ENCODE measurements at places on chromosomes 3 and 15. TPM values are rescaled to one million over a fixed set of nuclear protein-coding genes. Genes with fewer than 3 reads are reported as not detected.

The SCN5A gene
- 10.1 TPM for total RNA-seq

The ATP13A5 gene
- not detected for total RNA-seq

The POTEB2 gene
- total RNA-seq: not detected

The GALNT15 gene
- total RNA-seq: 29.1 TPM

The HIGD2B gene
- not detected for total RNA-seq

The CDC25A gene
- total RNA-seq: 8.6 TPM

The FETUB gene
- not detected for total RNA-seq

The CLRN1 gene
- total RNA-seq: not detected

The HAUS2 gene
- 18.1 TPM for total RNA-seq

- DNase-seq: peak; percentile 45
Observed at GRCh38 chr15:51044037-51044727, 50.5 kb downstream of the TNFAIP8L3 start.

- no peak for DNase-seq
Observed at GRCh38 chr3:29926378-29926777, 645.5 kb downstream of the RBMS3 start.

DNA sequence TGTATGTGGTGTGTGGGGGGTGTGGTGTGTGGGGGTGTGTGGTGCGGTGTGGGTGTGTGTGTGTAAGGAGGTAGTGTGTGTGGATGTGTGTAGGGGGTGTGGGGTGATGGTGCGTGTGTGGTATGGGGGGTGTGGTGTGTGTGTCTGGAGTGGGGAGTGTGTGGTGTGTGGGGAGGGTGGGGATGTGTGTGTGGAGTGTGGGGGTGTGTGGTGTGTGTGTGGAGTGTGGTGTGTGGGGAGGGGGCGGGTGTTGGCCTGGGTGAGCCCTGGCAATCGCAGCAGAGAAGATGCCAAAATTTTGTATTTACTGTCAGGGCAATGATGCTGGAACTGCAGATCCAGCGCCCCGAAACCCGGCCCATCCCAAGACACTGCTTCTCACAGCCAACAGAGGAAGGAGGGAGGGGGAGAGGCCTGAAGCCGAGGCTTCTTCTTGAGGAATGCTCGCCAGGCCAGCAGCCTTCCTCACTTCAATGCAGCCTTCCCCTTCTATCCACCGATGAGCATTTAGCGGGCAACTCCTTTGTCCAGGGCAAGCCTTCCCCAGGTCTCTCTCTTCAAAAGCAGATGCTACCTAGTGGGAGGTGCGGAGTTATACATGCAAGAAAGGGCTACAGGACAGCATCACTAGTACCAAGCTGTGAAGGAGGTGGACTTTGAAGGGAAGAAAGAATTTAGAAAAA, 11.9 kb upstream of the SRP14 start:
- DNase-seq: no peak

GRCh38 chr3:27046351-27046750, 322.8 kb downstream of the NEK10 start:
- DNase-seq: no peak

- DNase-seq: no peak
Observed at GRCh38 chr15:71806452-71806931, 3.9 kb upstream of the NR2E3 start.

GRCh38 chr3:40800343-40800742, 275.6 kb downstream of the ZNF621 start:
- DNase-seq: peak; percentile 57

GRCh38 chr3:11434017-11434526, 161.9 kb downstream of the ATG7 start:
- DNase-seq: peak; percentile 78

GRCh38 chr3:45055411-45056143, 29.5 kb downstream of the CLEC3B start:
- no peak for DNase-seq

DNA sequence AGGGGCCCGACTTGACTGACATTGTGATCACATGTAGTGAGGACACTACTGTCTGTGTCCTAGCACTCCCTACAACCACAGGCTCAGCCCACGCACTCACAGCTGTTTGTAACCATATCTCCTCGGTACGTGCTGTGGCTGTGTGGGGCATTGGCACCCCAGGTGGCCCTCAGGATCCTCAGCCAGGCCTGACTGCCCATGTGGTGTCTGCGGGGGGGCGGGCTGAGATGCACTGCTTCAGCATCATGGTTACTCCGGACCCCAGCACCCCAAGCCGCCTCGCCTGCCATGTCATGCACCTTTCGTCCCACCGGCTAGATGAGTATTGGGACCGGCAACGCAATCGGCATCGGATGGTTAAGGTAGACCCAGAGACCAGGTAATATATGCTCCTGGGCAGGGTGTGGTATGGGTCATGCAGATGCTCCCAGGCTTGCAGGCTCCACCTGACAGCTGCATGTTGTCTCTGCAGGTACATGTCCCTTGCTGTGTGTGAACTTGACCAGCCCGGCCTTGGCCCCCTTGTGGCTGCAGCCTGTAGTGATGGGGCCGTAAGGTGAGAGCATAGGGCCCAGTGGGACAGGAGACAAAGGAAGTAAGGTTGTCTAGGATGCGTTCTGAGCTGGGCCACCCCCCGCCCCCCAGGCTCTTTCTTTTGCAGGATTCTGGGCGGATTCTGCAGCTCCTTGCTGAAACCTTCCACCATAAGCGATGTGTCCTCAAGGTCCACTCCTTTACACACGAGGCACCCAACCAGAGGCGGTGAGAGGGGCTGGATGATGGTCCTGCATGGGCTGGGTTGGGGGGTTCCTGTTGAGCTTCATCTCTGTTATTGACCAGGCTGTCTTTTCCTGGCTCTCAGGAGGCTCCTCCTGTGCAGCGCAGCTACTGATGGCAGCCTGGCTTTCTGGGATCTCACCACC, 4.4 kb downstream of the DALRD3 start:
- peak; percentile 50 for DNase-seq

DNA sequence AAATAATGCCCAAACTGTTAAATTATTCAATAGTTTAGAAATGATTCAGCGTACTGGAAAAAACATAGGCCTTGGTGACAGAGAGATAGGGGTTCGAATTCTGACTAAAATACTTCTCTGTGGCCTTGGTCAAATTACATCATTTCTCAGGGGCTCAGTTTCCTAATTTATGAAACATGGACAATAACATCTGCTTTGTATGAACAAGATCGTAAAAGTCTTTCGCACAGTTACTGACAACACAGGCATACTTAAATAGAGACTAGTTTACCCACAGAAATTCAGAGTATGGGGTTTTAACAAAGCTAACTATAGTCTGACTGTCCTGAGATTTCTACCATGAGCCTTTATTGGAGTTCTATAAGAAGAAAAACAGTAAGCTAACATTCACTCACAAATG, 440.4 kb downstream of the FHIT start:
- DNase-seq: no peak

DNA sequence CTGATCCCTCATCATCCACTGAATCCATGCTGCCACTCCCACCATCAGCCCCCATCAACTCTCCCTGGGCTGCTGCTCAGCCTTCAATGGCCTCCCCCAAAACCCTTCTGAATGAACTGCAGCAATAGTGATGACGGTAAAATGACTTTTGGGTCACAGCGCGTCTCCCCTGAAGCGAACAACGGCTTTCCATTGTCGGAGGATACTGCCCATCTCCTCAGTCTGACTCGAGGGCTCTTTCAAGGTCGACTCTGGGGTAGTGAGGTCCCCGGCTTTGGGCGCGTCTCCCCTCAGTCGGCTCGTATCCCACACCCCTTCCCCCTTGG, 57.2 kb upstream of the ZBTB38 start:
- DNase-seq: no peak

DNA sequence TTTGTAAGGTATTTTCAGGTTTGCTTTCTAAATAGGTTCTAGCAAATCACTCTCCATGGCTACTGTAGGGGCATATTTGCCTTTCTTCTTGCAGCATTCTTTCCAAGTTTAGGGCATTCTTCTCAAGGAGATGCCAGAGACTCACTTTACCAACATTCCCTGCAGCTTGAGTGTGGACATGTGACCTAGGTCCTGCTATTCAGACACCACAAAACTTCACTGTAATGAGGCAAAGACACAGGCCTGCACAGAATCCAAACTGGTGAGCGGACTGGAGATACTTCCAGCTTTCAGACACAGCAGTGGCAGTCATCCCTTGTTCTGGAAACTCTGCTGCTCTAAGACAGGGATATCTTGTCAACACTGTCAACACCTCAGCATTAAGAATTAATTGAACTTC, 146.4 kb upstream of the PFN2 start:
- no peak for DNase-seq

GRCh38 chr3:30730967-30731366, 124.6 kb downstream of the TGFBR2 start:
- no peak for DNase-seq

GRCh38 chr3:181955566-181955965, 243.8 kb downstream of the SOX2 start:
- no peak for DNase-seq

- no peak for DNase-seq
Observed at GRCh38 chr3:78858910-78859309, 908.9 kb downstream of the ROBO1 start.

- DNase-seq: peak; percentile 72
Observed at GRCh38 chr3:178140531-178141304, 395.5 kb upstream of the KCNMB2 start.

DNA sequence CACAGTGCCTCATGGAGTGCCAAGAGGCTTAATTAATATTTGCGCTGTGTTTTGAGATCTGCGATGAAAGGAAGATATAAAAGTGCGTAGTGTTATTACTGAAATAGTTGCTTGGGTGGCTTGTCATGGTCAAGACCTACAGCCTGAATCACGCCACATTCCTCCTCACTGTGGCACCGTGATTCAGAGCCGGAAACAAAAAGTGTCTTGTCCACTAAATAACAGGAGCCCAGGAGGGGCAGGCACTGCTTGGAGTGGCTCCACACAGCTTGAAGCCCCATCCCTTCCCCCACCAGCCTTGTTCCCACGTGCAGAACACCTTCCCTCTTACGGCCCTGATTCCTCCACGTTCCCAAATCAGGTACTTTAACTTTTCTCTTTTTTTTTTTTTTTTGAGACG, 1.2 kb upstream of the LRRC15 start:
- DNase-seq: no peak

DNA sequence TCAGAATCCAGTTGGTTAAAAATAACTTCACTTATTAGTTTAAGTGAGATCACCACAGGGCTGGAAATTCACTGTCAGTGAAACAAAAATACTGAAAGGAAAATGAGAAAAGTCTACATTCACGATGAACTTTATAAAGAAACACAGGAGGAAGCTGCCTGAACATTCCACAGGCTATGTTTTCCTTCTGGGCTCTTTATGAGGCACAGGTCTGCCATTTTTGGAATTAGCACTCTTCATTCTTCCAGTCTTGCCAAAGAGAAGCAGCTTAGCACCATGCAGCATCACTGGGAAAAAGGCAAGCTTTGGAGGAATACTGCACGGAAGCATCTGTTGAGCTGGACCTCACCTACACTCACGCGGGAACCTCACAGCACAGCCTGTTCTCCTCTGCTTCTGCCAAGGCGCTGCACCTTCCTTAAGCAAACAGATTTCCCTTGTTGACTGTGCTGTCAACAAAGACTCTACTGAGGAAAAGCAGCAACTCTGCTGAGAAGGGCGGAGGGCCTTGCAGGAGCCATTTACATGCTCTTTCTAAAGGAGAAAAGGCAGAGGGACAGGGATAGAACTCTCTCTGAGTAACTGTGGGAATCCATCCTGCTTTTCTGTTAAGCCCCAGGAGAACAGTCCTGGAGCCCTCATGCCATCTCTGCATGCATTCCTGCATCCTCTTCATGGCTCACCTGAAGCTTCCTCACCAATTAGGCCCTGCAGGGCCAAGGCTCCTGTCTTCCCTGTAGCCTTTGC, 15.7 kb downstream of the SUSD5 start:
- peak; percentile 6 for DNase-seq

DNA sequence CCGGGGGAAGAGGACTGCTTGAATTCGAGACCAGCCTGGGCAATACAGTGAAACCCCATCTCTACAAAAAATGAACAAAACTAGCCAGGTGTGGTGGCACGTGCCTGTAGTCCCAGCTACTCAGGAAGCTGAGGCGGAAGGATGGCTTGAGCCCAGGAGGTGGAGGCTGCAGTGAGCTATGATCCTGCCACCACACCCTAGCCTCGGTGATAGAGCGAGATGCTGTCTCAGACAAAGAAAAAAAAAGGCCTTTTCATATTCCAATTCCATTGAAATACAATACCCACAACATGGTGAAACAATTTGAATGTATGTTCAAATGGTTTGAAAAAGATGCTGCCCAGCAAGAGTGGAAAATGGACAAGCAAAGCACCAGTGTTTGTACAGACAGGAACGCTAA, 61.8 kb upstream of the ZNF148 start:
- no peak for DNase-seq

DNA sequence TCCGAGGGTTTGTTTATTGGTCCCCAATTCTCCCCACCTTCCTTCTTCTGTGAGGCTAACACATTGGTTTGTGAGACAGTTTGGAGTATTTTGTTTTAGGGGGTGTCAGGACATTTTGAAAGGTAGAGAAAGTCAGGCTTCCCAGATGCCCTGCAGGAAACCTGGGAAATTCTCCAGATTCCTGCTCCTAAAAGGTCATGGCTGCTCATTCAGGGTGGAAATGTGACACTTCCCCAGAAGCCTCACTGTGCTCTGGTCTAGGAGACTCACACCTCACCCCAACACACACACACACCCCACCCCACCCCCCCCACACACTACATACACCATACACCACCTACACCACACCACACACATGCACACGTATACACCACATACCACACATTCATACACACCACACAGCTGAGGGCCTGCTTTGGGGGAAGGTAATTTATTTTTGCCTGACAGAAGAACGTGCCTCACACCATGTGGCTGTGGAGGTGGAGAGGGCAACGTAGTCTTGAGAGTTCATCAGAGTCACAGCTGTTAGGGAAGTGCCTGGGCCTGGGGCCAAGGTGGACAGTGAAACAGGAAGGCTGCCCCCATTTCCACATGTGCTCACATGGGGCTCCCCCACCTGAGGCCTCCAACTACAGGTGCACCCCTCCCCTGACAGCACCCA, 40.4 kb upstream of the LIMD1 start:
- DNase-seq: peak; percentile 51

Measured in dermis microvascular lymphatic vessel endothelial cell (primary cell).